ENCODE measurements at places on chromosomes 1 and 21.

DNA sequence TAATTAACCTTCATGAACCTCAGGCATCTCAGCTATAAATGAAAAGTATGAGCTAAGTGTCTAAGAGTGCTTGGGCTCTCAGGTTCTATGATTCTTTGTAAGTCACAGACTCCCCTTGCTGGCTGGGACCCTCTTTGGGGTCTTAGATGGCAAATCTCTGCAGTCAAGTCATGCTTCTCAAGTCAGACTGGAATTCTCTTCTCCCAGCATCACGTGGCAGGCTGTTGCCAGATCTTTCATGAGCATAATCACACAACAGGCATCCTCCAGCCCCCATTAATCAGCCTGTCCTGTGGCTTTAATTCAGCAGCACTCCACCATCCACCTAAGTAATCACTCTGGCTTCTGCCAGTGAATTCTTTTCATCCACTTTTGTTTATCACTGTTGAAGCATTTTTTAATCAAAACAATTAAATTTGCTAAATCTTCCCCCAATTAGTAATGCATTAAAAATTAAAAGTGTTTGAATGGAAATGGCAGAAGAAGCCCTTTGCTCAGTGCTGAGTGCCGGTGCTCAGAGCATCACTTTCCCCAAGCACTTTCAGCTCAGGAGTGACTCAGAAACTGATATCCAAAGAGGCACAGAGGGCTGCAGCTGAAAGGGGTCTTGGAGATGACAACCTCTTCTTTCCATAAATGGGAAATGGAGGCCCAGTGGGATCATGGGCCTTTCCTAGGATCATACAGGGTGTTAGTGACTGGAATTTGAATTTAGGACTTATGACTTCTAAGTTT lies 50.2 kb downstream of the C8A start:
- DNase-seq: no peak

DNA sequence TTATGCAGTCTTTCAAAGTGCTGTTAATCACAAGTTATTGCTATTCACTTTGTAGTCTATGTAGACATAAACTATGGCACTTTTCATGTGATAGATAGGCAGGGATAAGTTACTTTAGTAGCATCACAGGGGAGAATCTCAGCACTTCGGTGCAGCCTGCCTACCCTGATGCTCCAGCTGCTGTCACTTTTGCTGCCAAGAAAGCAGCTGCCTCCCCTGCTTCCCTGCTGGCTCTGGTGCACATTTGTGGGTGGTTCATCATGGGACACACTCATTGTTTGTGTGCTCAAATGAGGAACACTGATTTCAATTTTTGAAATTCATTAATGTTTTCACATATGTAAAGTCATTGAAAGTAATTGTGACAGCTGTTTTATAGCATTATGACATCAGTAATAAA lies 272.6 kb downstream of the S1PR1 start:
- DNase-seq: no peak

- no peak for DNase-seq
These were observed 199.2 kb upstream of the ST6GALNAC5 start for GRCh38 chr1:76668046-76668445.

- DNase-seq: no peak
These were observed 61.6 kb downstream of the KLHDC7A start for GRCh38 chr1:18542351-18542750.

Data from GM18507 (cell line).